Effector memory CD4-positive, alpha-beta T cell (primary cell): ENCODE measurements at places on chromosomes 5 and 9.

DNA sequence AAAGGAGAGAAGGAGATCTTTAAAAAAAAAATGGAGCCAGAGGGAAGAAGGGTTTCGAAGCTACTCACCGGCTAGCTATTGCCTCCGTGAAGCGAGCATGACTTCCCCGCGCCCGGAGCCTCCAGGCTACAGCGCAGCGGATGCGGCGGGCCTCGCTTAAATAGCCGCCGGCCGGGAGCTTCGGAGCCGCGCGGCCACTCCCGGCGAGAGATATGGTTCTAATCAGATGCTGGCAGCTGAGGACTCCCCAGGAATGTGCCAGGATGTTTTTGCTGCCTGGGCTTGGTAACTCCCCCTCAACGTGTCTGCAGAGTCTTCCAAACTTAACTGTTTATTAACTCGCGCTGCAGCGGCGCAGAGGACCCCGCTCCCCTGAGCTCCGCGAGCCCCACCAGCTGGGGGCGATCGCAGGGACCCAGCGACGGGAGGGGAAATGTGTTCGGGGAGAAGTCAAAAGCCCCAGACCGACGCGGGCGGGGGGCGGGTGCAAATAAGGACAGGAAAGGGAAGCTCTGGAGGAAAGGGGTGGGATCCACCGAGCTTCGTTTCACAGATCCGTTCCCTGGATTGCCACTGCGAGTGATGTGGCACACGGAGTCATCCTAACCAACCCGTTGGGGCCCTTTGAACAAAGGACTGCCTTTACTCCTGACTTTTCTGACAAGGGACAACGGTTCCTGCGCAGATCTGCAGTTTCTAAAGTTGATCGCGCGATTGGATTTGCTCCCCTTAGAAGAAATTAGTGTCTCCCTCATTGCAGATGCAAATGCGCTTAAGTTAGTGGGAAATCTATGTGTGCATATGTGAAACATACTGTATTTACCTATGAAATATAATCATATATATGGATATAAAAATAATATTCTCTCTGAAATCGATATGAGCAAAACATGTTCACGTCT lies at the start of gene DAB2:
TSS of gene DAB2 (minus strand) at position 245 of the 902 bp plus-strand sequence. CDS start 30,660 bp downstream, outside the sequence.
- no peak for DNase-seq

DNA sequence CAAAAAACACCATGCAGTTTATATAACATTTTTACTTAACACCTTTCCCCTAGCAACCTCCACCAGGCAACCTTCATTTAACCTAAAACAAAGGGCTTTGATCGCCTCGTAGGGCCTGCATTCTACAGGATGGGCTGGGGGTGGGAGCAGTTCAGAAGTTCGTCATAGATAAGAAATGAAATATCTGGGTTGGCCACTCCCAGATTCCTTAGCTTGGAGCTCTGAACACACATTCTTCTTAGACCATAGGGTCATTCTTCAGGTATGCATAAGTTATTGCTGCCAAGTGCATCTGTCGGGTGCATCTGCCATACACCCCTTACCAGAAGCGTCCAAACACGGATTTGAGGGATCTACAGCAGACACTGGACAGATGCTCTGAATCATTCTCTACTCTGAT lies 4.3 kb upstream of the SLC22A5 start:
- no peak for DNase-seq

DNA sequence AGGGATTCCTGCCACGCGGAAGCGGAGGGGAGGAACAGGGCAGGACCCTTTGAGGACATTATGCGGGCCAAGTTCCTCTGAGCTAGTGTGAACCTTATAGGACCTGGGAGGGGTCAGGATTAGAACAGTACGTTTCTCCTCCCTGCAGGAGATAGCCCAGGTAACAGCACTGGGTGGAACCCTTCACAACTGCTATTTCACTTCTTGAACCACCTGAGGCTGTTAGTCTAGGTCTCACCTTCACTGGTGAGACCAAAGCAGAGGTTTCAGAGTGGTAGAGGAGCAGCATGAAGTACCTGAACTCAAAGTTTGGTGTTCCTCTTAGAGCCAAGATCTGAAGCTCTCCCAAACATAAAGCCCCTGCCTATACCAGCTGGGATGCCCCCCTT lies 832 bp downstream of the EIF4EBP3 start:
- DNase-seq, result no peak

- no peak for DNase-seq
These were observed 177.8 kb upstream of the STK32A start for GRCh38 chr5:147057051-147057450.

DNA sequence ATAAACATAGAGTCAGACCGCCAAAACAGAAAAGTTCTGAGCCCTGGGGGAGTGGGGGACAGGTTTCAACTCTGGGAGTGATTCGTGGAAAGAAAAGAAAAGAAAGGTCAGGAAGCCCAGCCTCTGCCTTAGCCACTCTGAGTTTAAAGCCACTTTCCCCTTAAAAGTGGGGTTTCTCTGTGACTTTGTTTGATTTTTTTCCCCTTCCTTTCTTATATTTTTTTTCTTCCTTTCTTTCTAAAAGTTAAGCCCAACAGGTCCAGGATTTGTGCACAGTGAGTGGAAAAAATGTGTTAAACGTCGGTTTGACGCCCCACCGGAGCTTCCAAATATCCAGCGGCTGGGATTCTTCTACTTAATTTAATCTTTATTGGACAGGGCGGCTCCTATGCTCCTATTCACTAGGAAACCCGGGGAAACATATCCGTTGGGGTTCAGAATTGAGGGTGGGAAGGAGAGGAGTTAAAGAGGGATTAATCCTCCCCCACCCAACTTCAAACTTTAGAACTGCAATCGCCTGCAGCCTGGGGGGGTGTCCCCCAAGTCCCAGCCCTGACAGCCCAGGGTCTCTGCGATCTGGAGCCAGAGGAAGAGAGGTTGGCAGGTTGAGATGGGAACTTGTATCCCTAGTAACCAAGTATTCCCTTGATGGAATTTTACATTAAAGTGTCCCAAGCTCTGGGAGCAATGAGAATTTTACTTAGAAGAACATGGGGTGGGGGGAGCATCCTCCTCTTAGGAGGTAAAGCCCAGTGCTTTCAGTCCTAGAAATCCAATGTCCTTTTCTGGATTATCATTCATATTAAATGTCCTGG lies 6.3 kb downstream of the NR2F1-AS1 start:
- DNase-seq, result no peak
